ENCODE measurements at places on chromosomes 2 and 18.

DNA sequence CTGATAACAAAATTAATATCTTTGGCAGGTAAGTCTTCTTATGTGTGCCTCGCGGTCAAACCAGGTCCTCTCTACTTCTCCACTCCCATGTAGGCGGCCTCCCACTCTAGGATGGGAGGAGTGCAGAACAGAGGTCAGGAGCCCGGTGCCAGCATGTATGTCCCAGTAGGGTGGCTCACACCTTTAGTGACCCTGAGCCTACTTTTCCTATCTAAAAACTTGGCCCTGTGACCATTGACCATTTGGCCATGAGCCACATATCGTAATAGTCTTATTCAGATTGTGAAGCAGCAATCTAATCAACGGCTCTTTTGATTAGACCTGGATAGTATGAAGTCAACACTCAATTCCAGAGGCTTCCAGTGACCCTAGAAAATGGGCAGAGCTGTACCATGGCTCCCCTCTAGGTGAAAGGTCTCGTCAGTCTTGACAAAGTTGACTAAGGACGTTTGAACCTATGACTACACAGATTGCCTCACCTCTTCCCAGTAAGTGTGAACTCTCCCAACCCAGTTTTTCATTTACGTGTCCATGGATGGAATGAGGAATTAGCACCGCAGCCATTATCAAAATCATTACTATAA lies 17.1 kb upstream of the FABP1 start:
- no peak for DNase-seq

DNA sequence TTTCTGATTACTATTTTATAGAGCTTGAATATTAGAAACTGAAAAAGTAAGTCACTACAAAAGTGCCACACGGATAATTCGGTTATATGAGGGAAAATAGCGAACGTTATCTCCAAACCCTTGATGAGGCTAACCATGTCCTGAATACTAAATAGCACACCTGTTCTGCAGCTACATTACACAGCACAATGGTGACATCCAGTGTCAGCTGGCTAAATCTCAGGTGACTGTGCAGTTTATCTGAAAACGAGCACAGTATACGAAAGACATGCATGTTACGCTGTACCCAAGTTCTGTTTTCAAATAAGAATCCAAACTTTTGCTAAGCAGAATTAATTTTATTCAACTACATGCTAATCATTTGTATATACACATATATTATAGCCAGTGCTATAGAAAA lies 9.0 kb downstream of the CCDC68 start:
- DNase-seq, result no peak

- DNase-seq, result no peak
Measured at GRCh38 chr18:63109802-63110201, 209.8 kb downstream of the BCL2 start.

GRCh38 chr18:2459886-2460285 lies 111.4 kb downstream of the METTL4 start:
- DNase-seq, result no peak

- DNase-seq, result no peak
Measured at GRCh38 chr18:48033790-48034650, 103.6 kb upstream of the SMAD2 start.

GRCh38 chr2:172953970-172954852 lies 121.4 kb upstream of the MAP3K20 start:
- DNase-seq, result no peak
